ENCODE measurements at places on chromosomes 6 and 20. TPM values are rescaled to one million over a fixed set of nuclear protein-coding genes. Genes with fewer than 3 reads are reported as not detected.
A peak's percentile ranks its signal among the peaks of the same experiment; 100 is the strongest.

CD24 gene
- 1.3 TPM for total RNA-seq

TNNC2 gene
- 0.49 TPM for total RNA-seq

FAM209B gene
- total RNA-seq = 1.7 TPM

GHRH gene
- total RNA-seq = not detected

IRAK1BP1 gene
- 3.3 TPM for total RNA-seq

DNA sequence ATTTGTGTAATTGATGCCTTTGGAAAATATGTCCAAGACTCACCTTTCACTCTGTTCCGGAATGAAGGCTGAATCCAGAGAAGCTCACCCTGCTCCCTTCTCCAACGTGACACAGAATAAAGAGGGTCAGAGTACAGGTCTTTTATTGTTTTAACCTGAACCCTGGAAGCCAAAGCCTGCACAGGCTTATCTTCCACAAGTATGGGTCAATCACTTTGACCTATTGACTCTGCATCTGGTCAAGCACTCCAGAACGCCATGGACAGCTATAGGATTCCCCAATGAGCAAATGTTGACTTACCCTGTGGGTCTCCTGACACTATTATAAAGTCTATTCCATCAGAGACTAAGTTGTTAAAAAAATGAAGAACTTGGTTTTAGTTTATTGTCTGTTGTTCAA is 158.4 kb upstream of the MYLIP start:
- no peak overlapping the region for H3K27ac ChIP-seq
- no peak for DNase-seq
- peaks cover 6% of the 10 kb centered on the region for H3K36me3 ChIP-seq
- H3K4me3 ChIP-seq = no peak overlapping the region
- peaks cover 10% of the 10 kb centered on the region for H3K27me3 ChIP-seq
- no peaks in the 10 kb centered on the region for H3K4me1 ChIP-seq

DNA sequence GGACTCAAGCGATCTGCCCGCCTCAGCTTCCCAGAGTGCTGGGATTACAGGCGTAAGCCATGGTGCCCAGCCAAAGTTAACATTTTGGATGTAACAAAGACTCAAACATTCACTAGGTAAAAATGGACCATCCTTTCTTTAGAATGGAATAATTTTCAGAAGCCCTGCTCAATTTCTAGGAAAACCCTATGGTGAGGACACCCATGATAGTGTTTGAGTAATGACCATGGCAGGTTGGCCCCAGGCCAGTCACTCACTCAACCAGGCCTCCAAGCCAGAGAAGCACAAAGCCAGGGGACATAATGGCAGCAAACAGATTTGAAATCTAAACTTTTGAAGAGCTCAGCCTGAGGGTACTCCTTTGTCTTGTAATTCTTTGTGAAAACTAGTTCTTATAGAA is 59.9 kb upstream of the GPR6 start:
- H3K4me1 ChIP-seq = no peaks in the 10 kb centered on the region
- no peak for DNase-seq
- peaks cover 8% of the 10 kb centered on the region for H3K27me3 ChIP-seq

GRCh38 chr20:62305765-62306413 is 3.1 kb downstream of the ADRM1 start:
- no peaks in the 10 kb centered on the region for H3K27me3 ChIP-seq
- peaks cover 28% of the 10 kb centered on the region for H3K4me1 ChIP-seq
- peak overlapping the region; percentile 65 for H3K4me3 ChIP-seq
- no peak overlapping the region for H3K27ac ChIP-seq

- no peak overlapping the region for H3K27ac ChIP-seq
- H3K36me3 ChIP-seq = no peaks in the 10 kb centered on the region
- no peak for DNase-seq
- no peak overlapping the region for H3K4me3 ChIP-seq
- H3K4me1 ChIP-seq = peaks cover 12% of the 10 kb centered on the region
These were observed 66.5 kb upstream of the TFB1M start for GRCh38 chr6:155380666-155381332.

- peaks cover 17% of the 10 kb centered on the region for H3K4me1 ChIP-seq
- no peak overlapping the region for H3K27ac ChIP-seq
- H3K4me3 ChIP-seq = no peak overlapping the region
- H3K36me3 ChIP-seq = no peaks in the 10 kb centered on the region
- peak; percentile 70 for DNase-seq
- H3K27me3 ChIP-seq = no peaks in the 10 kb centered on the region
These were observed 99.3 kb downstream of the LRRC1 start for GRCh38 chr6:53894091-53894490.

DNA sequence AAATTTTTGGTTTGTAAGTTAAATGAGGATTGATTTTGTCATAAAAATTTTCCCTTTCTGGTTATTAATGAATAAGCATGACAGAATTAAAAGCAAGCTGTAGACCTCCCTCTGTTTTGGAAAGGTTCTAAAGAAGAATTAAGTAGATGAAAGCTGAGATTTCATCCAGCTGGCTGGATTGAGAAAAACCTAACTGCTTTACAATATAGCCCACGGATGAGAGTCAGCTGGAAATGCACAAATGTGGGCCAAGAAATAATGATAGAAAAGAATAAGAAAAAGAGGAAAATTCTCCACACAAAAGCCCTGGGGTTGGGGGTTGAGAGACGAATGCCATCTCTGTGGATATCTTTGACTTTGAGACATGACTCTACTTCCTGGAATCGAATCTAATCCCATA is 631.6 kb downstream of the HDGFL1 start:
- no peaks in the 10 kb centered on the region for H3K36me3 ChIP-seq
- H3K27me3 ChIP-seq = no peaks in the 10 kb centered on the region
- no peak overlapping the region for H3K4me3 ChIP-seq
- DNase-seq = no peak

- peaks cover 38% of the 10 kb centered on the region for H3K4me1 ChIP-seq
- H3K27me3 ChIP-seq = peaks cover 9% of the 10 kb centered on the region
- H3K4me3 ChIP-seq = no peak overlapping the region
- H3K36me3 ChIP-seq = no peaks in the 10 kb centered on the region
- no peak for DNase-seq
These were observed 21.4 kb downstream of the SNAI1 start for GRCh38 chr20:50004229-50004628.

DNA sequence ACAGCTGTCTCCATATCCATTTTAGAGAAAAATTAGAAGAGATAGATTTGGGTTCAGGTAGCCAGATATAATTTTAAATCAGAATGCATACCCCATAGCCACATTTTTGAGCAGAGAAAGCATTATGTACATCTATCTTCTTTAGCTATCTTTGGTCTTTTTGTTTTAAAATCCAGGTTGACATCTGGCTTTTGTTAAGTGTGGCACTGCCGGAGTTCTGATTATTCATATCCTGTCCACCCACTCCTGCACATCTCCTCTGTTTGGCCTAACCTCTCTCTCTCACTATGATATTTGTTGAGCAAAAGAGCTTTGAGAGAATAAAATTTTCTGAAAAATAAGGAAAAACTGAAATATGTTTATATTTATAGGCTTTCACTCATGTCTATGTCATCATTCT is 189.7 kb downstream of the PACRG start:
- H3K27ac ChIP-seq = no peak overlapping the region
- no peak for DNase-seq

GRCh38 chr6:74113901-74114300 is 417.9 kb downstream of the CD109 start:
- no peaks in the 10 kb centered on the region for H3K36me3 ChIP-seq
- H3K4me3 ChIP-seq = no peak overlapping the region
- no peaks in the 10 kb centered on the region for H3K4me1 ChIP-seq
- H3K27me3 ChIP-seq = no peaks in the 10 kb centered on the region
- no peak for DNase-seq
- no peak overlapping the region for H3K27ac ChIP-seq

GRCh38 chr20:17460119-17460518 is 71.1 kb downstream of the BFSP1 start:
- peaks cover 5% of the 10 kb centered on the region for H3K4me1 ChIP-seq
- H3K27ac ChIP-seq = peak overlapping the region; percentile 50
- no peak for DNase-seq
- no peaks in the 10 kb centered on the region for H3K36me3 ChIP-seq
- H3K4me3 ChIP-seq = no peak overlapping the region

DNA sequence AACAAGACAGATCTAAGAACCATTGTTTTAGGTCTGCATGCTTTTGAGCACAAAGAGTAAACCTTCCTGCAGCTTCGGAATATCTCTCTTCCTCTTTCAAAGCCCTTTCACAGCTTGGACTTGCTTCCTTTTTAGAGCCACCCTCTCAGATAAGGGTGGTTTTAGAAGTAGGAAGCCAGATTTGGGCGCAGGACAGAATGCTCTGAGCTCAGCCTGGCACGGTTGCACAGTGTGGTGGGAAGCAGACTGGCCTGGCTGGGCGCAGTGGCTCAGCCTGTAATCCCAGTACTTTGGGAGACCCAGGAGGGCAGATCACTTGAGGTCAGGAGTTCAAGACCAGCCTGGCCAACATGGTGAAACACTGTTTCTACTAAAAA is 35.6 kb upstream of the PNRC1 start:
- no peaks in the 10 kb centered on the region for H3K27me3 ChIP-seq
- no peak overlapping the region for H3K27ac ChIP-seq
- no peak overlapping the region for H3K4me3 ChIP-seq
- no peak for DNase-seq
- peaks cover 7% of the 10 kb centered on the region for H3K4me1 ChIP-seq

DNA sequence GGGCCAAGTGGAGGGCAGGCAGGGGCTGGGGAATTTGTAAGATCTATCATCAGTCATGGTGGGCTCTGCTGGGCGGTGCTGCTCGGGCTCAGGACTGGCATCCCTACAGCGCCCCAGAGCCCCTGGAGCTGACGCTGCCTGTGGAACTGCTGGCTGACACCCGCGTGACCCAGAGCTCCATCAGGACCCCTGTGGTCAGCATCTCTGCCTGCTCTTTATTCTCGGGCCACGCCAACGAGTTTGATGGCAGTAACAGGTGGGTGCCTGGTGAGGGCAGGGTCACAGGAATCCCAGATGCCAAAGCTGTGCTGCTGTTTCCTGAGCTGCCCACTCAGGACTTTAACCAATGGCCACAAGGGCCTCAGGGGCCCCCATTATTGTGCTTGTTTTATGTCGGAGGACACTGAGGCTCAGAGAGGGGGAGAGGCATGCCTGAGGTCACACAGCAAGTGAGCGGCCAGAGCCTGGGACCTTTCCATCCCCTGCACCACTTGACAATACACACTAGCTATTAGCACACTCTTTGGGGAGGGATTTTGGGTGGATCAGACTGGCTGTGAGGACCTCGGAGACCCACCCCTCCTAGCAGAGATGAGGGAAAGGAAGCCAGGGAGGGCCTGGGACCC is 6.3 kb downstream of the BPIFB2 start:
- H3K27ac ChIP-seq = no peak overlapping the region
- no peak overlapping the region for H3K4me3 ChIP-seq
- H3K4me1 ChIP-seq = peaks cover 3% of the 10 kb centered on the region
- no peaks in the 10 kb centered on the region for H3K27me3 ChIP-seq
- DNase-seq = no peak

GRCh38 chr6:61562098-61562497 is 723.9 kb downstream of the KHDRBS2 start:
- H3K36me3 ChIP-seq = peaks cover 6% of the 10 kb centered on the region
- no peaks in the 10 kb centered on the region for H3K4me1 ChIP-seq
- H3K4me3 ChIP-seq = no peak overlapping the region
- H3K27me3 ChIP-seq = no peaks in the 10 kb centered on the region
- DNase-seq = no peak
- no peak overlapping the region for H3K27ac ChIP-seq

- DNase-seq = no peak
- H3K36me3 ChIP-seq = peaks cover 2% of the 10 kb centered on the region
- no peaks in the 10 kb centered on the region for H3K4me1 ChIP-seq
- no peak overlapping the region for H3K4me3 ChIP-seq
- H3K27ac ChIP-seq = no peak overlapping the region
- no peaks in the 10 kb centered on the region for H3K27me3 ChIP-seq
These were observed 79.7 kb downstream of the SMLR1 start for GRCh38 chr6:130906736-130907381.

GRCh38 chr20:36587388-36588070 is 14.1 kb downstream of the TGIF2 start:
- H3K4me3 ChIP-seq = no peak overlapping the region
- no peaks in the 10 kb centered on the region for H3K27me3 ChIP-seq
- peaks cover 42% of the 10 kb centered on the region for H3K4me1 ChIP-seq

- H3K27ac ChIP-seq = peak overlapping the region; percentile 5
- no peaks in the 10 kb centered on the region for H3K27me3 ChIP-seq
- H3K36me3 ChIP-seq = no peaks in the 10 kb centered on the region
- no peak for DNase-seq
- peaks cover 13% of the 10 kb centered on the region for H3K4me1 ChIP-seq
These were observed 107.2 kb downstream of the ARMC2 start for GRCh38 chr6:108955329-108955949.

- H3K4me3 ChIP-seq = no peak overlapping the region
- H3K36me3 ChIP-seq = no peaks in the 10 kb centered on the region
- no peak overlapping the region for H3K27ac ChIP-seq
- no peak for DNase-seq
These were observed 209.9 kb downstream of the PTPRK start for GRCh38 chr6:128310451-128310850.

- DNase-seq = no peak
- peaks cover 5% of the 10 kb centered on the region for H3K4me1 ChIP-seq
- H3K27me3 ChIP-seq = no peaks in the 10 kb centered on the region
- H3K4me3 ChIP-seq = no peak overlapping the region
These were observed 20.6 kb downstream of the DTNBP1 start for GRCh38 chr6:15642276-15642675.

- no peak overlapping the region for H3K27ac ChIP-seq
- H3K4me3 ChIP-seq = no peak overlapping the region
- H3K36me3 ChIP-seq = no peaks in the 10 kb centered on the region
- no peaks in the 10 kb centered on the region for H3K27me3 ChIP-seq
These were observed 848.8 kb upstream of the MAP3K7 start for GRCh38 chr6:91435630-91436029.

GRCh38 chr6:83252719-83253118 is 59.6 kb downstream of the RWDD2A start:
- no peak overlapping the region for H3K27ac ChIP-seq
- H3K36me3 ChIP-seq = no peaks in the 10 kb centered on the region
- no peaks in the 10 kb centered on the region for H3K4me1 ChIP-seq
- no peak for DNase-seq
- no peak overlapping the region for H3K4me3 ChIP-seq
- H3K27me3 ChIP-seq = peaks cover 14% of the 10 kb centered on the region

DNA sequence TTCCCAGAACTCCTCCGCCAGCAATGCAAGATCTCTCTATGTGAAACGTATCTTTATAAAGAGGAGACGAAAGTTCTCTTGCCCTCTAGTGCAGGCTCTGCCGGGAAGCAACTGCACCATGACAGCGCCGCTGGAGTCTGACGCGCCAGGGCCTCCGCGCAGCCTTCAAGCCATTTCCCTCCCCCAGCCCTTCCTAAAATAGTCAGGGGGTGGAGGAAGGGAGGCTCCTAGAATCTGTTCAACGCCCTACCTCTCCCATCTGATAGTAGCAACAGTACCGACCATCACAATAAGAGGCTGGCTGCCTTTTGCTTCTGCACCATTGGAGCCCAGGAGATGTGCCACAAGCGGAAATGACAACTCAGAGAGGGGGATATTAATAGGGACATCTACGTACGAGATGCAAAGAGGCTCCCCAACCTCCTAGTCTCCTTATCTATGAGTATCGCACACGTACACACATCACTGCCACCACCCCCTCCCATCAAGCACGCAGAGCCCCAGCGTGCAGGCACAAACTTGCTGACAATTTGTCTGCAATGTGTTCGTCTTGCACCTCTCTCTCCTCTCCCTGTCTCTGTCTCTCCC is 1.0 kb downstream of the SYNE1 start:
- H3K27ac ChIP-seq = no peak overlapping the region
- H3K4me1 ChIP-seq = peaks cover 9% of the 10 kb centered on the region
- peaks cover 2% of the 10 kb centered on the region for H3K36me3 ChIP-seq
- peaks cover 48% of the 10 kb centered on the region for H3K27me3 ChIP-seq
- no peak for DNase-seq
- H3K4me3 ChIP-seq = peak overlapping the region; percentile 76

GRCh38 chr20:63542031-63542559 is 4.9 kb upstream of the PTK6 start:
- H3K4me1 ChIP-seq = peaks cover 11% of the 10 kb centered on the region
- no peaks in the 10 kb centered on the region for H3K36me3 ChIP-seq
- no peaks in the 10 kb centered on the region for H3K27me3 ChIP-seq
- no peak overlapping the region for H3K27ac ChIP-seq
- H3K4me3 ChIP-seq = no peak overlapping the region
